ENCODE measurements at places on chromosomes 4 and X. TPM values are rescaled to one million over a fixed set of nuclear protein-coding genes. Genes with fewer than 3 reads are reported as not detected.

PCDH19 gene
- polyA plus RNA-seq, result 2.3 TPM

DNA sequence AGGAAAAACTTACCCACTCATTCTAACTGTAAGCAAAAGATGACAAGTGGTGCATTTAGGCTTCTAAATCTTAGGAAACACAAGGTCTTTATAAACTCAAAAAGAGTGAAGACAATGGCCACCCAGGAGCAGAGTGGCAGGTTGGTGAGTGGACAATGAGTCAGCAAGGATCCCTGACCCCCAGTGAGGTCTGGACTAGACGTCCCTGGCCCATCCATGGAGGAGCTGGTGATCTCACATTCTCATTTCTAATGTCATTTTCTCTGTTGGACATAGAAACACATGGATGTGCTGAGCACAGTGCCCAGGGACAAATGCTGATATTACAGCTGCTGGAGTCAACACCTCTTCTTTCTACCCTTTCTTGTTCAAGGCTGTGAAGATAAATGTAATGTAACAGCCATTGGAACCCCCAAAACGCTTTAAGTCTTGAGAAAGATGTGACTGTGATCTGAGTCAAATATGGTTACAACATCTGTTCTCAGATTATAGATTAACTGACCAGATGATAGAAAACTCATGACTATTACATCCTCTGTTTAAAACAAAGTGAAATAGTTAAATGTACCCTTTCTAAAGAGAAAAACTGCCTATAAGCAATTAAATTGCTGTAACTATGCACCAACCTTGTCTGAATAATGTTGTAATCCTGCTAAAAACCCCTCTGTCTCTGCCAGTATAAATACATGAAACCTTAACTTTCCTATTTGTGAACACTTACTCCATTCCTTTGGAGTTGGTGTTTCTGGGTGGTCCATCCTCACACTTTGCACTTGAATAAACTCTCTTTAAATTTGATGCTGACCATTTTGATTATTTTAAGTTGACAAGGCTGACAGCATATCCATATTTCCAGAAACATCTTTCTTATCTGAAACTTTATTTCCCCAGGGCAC, 92.7 kb downstream of the USP46 start:
- DNase-seq, result no peak

- DNase-seq, result no peak
These were observed 452.7 kb downstream of the NLGN4X start for GRCh38 chrX:5775846-5776430.

XAGE2 gene
- polyA plus RNA-seq, result not detected

GRCh38 chrX:112874614-112875013, 34.0 kb upstream of the AMOT start:
- DNase-seq, result no peak

TMPRSS11D gene
- 0.36 TPM for polyA plus RNA-seq

Data from right lung (tissue), 10 donors.